Epithelial cell of proximal tubule (primary cell): ENCODE measurements at places on chromosomes 1 and 21. TPM values are rescaled to one million over a fixed set of nuclear protein-coding genes. Genes with fewer than 3 reads are reported as not detected.

DNA sequence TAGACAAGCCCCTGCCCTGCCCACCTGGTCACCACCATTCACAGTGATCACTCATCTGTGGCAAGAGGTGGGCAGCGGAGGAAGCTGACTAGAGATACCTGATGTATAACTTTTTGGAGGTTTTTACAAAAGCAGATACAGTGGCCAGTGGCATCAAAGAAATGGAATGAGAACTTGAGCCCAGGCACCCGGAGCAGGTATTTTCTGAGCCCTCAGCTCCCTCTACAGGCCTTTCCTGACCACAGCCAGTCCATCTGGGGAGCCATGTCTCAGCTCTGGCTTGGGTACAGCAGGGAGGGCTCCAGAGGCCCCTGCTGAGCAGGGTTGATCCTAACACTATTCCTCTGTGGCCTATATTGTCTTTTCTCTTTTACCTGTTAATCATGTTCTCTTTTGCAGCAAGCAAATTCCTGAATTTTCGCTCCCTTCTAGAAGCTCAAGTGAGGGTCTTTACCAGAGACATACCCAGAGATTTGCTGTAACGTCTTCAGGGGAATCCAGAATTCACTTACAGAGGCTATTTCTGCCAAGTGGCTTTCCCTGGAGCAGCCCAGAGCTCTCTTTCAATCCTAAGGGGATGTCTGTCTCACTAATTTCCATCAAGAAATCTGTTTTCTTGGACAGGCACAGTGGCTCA is 27.3 kb downstream of the GPR157 start:
- no peak for DNase-seq

GRCh38 chr1:29634746-29635335 is 398.5 kb downstream of the PTPRU start:
- DNase-seq, result no peak

DNA sequence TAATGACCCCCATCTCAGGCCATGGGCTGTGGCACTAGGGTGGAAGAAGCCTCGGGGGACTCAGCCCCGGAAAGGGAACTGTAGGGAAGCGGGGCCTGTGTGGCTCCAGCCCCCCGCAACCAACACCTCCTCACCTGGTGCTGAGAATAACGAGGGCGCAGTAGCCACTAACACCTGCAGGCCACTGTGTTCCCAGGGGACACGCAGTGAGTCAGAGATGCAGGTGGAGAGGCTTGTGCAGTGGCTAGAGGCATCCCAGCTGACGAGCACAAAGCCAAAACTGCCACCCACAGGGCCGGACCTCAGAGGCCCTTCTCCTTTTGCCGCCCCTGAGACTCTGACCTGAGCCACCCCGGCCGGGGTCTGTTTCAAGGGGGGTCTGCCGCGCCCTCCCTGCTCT is 33.5 kb upstream of the CCDC27 start:
- no peak for DNase-seq

DNA sequence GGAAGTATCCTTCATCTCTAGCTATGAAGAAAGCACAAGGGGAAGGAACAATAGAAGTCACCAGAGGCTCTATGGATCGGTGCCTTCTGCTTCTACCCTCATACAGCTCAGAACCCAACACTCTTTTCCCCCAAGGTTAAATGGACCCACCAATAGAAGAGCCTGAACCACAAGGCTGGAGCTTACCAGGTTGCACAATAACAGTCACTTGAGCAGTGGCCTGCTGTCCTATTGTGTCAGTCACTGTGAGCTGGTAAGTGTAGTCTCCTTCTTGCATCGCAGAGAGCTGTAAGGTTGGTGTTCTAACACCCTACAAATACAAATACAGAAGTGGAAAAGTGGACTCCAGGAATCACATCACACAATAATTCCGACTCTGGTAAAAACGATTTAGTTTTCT is 103.0 kb downstream of the KIAA0319L start:
- DNase-seq, result no peak

GRCh38 chr1:53641481-53642214 is 97.3 kb downstream of the GLIS1 start:
- no peak for DNase-seq

- DNase-seq, result no peak
Observed at GRCh38 chr1:4086085-4086850, 186.2 kb upstream of the C1orf174 start.

DNA sequence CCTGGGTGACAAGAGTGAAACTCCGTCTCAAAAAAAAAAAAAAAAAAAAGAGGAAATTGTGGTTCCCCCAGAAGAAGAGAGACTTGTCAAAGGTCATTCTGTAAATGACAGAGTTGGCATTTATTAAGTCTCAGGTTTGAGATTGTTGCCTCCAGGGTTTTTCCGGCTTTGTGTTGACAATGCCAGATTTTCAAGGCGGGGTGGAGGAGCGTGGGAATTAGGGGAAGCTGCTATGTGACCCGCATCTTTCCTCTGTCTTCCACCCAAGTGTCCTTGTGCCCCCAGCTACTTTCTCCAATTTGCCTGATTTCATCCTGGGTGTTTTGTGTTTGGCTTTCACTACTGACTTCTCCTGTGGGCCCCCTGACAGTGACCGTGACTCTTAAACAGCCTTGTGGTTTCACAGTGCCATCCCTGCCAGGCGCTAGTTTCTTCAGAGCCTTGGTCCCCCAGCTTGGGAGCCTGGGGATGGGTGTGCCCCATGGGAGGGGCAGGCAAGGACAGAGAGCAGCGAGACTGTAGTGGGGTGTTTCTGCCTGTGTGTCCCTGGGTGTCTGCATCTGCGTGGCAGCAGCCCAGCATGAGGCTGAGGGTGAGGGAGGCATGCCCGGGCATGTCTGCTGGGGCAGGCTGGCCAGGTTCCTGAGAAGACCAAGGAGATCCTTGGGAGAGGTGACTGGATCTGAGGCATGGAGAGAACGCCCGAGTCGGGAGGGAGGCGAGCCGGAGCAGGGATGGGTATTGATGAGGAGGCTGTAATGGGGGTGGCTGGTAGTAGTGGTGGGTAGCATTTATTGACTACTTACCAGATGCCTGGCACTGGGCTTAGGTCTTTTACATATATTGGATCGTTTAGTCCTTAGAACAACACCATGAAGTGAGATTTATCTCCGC is 46.3 kb downstream of the IER5 start:
- no peak for DNase-seq

DNA sequence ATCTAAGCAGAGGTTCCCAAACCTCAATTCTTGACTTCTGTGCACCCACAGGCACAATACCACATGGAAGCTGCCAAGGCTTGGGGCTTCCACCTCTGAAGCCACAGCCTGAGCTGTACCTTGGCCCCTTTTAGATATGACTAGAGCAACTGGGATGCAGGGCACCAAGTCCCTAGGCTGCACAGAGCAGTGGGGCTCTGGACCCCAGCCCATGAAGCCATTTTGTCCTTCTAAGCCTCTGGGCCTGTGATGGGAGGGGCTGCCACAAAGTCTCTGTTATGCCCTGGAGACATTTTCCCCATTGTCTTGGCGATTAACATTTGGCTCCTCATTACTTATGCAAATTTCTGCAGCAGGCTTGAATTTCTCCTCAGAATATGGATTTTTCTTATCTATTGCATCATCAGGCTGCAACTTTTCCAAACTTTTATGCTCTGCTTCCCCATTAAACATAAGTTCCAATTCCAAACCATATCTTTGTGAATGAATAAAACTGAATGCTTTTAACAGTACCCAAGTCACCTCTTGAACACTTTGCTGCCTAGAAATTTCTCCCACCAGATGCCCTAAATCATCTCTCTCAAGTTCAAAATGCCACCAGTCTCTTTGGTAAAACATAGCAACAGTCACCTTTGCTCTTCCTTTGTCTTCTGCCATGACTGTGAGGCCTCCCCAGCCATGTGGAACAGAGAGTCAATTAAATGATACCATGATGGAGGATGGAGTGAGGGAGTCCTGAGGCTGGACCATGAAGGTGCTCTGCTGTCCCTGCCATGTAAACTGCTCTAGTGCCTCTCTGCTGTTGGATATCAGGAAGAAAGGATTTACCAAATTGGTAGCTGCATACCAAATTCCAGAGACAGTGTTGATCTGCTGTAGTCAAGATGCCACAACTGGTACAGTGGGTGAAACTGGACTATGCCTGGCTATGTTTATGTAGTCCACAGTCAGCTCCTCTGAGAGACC is 37.6 kb downstream of the RUNX3 start:
- DNase-seq, result no peak

DNA sequence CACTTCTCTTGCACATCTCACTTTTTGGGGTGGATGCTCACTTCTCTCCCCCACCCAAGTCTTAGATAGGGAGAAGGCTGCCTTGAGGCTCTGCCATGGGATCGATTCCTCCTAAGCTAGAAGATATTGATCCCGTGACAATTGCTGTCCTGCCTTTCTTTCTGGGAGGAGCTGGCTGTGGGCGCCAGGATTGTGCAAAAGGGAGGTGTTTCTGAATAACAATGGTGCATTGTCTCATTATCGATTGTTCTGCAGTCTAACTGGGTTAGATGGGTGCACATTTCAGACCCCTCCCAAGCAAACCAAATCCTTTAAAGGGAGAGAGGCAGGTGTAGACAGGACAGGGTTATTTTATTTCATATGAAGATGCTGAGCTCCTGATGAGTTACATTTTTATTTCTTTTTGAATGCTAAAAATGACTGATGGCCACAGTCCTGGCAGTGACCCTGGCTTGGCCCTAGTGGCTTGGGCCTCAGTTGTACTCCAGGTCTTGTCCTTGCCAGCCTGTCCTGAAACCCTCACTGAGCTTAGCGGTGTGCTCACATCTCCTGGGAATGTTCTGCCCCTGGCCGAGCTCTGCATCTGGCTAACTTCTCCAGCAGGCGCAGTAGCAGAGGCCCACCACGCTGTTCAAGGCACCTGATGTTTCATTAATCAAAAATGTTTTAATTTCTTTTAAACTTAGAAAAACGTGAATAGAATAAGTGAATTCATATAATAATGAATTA is 99.0 kb upstream of the KAZN start:
- no peak for DNase-seq

DNA sequence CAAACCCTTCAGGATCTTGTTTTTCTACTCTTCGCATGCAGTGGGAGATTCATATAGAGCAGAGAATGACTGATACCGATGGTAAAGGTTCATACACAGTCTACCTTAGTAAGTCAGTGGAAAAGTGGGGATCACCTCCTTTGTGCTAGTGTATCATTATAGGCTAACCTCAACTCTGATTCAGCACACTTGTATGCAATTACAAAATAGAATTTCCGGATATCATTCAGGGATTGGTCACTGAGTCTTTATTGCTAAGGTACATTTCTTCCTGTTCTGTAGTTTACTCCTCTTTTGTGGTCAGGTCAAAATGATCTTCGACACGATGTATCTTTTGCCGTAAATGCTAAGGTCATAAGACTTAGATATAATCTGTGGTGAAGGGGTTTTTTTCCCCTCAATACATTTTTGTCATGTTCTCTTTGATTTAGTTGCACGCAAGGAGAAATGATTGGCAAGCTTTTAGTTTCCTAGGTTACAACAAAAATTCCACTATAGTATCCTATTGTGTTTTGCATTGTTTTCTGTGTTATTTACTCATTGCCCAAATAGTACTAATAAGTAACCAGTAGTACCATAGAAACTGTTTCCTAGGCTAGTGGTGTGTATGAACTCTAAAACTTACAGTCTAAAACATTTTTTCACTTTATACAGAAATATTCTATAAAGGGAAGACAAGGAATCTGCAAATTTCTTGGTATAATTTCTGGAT is 35.7 kb upstream of the PLA2G4A start:
- no peak for DNase-seq

DNA sequence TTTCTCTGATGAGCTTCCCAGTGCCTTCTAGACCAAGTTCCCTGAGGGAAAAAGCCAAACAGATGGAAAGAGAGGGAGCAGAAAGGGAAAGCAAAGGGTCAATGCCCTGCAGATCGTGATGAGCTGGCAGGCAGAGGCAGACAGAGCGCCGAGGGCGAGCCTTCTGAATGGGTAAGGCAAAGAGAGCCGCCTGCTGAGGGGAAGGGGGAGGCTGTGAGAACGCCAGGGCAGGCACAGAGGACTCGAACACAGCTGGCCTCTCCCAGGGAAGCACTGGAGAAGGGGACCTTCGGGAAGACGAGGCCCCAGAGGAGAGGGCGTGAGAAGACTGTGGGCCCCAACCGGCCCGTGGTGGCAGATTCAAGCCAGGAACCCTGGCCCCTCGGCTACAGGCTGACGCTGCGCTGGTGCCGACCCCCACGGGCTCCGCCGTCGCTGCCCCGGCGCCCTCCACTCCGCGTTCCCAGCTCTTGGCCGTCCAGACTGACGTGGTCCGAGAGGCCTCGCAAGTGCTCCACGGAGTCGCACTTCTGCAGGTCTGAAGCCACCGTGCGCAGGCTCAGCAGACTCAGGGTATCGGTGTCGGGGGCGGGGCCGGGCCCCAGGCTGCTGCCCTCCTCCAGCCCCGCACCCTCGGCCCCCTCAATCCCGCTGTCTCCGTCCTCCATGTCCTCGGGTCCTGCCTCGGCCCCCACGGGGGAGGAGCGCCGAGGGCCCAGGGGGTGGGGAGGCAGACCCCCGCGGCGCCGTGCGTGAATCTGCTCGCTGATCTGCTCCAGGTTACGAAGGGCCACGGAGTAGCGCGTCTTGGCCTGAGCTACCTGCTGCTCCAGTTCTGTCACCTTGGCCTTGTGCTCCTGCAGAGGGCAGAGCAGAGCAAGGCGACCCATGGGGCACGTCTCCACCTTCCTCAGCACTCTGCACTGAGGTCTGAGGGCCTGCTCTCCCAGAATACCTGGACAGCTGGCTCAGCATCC is 13.9 kb downstream of the SH3BP5L start:
- no peak for DNase-seq

GRCh38 chr21:28063241-28064216 is 929.1 kb downstream of the LTN1 start:
- DNase-seq, result no peak

DNA sequence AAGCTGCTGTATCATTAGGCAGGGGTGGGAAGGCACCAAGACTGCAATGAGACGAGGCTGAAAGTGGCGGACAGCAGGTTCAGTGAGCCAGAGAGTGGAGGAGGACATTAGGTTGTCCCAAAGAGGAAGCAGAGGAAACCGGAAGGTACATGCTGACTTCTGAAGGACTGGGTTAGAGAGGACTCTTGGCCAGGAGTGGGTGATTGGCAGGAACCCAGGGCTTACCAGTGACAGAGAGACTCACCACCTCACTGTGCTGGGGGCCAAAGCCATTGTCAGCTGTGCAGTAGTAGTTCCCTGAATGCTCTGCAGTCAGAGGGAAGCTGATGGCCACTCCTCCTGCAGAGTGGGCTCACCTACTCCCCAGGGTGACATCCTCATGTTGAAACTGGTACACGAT is 41.9 kb upstream of the FCRL4 start:
- no peak for DNase-seq

GRCh38 chr1:1768249-1768992 is 9.8 kb downstream of the NADK start:
- no peak for DNase-seq

GRCh38 chr21:34914239-34914638 is 134.9 kb downstream of the RUNX1 start:
- no peak for DNase-seq

Gene MANEAL
- total RNA-seq, result 0.46 and 0.72 TPM in 2 replicates

Gene VAMP3
- 89.4 and 101 TPM in 2 replicates for total RNA-seq

Gene NAV1
- total RNA-seq, result 24.1 and 24.3 TPM in 2 replicates

Gene MAP10
- total RNA-seq, result 1.8 and 3.3 TPM in 2 replicates

Gene CENPL
- 11.8 and 17.7 TPM in 2 replicates for total RNA-seq

Gene SYT14
- total RNA-seq, result 3.9 and 7.6 TPM in 2 replicates

Gene POU3F1
- total RNA-seq, result not detected in 2 replicates

Gene ADCY10
- total RNA-seq, result not detected in 2 replicates

Gene OR14K1
- not detected in 2 replicates for total RNA-seq
